ENCODE measurements at places on chromosomes 4 and X.
A peak's percentile ranks its signal among the peaks of the same experiment; 100 is the strongest.

DNA sequence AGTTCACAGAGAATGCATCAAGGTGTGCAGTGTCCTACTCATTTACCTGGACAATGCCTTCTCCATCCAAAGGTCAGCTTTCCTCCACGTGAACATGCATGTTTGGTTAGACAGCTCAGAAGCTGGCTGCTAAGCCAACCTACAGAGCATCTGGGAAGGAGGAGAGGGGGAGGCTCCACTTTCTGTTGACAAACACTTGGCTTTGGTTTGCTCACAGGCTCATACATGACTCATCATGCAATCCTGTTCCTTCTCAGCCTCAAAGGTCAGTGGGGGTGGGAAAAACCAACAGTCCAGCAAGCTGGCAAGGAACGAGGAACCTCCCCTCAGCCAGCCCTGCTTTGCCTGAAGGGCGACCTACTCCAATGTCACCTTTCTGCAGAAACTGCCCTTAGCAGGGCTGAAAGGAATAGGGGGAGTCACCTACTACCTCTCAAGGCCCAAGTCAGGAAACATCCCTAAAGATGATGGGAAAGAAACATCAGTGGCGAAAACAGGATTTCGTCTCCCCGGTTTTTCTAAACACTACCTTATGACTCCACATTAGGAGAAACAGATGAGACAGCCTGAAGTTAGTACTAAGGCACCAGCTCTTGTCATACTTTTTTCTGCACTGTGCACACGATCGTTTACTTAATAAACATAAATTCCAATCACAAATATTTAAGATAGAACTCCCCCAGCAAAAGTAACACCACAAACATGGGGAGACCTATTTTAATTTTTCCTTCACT lies 37.9 kb downstream of the RELL1 start:
- DNase-seq, result peak; percentile 89

- DNase-seq, result no peak
Observed at GRCh38 chrX:98380556-98380955, 1496.8 kb downstream of the RPA4 start.

DNA sequence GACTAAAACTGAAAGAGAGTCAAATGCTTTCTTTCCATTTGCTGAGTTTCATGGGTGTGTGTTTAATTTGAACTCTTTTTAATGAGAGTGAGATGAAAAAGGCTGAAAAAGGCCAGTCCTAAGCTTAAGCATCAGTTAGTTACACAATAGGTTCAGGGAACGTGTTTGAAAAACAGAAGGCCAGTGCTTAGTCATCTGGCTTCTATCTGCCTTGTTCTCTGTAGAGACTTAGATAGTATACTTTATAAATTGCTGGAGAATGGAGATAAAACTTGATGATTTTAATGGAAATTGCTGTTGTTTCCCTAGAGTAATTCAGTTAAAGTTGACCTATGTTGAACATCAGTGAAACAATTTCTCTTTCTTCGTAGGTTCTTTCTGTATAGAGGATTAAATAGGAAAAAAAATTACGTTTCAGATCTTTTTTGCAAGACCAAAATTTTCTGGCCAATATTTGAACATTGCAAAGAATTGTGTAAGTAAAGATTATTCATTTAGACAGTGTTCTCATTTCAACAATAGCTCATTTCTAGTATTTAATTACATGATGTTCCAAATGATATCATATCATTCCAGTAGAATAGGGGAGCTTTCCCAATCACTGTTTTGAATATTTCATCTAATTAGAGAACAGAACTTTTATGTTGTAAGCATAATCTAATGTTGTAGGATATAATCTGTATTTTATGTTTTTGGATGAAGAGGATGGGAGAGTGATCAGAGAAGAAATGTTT lies 1088.8 kb downstream of the ADGRL3 start:
- DNase-seq, result no peak

- DNase-seq, result no peak
Observed at GRCh38 chrX:145609951-145610511, 207.6 kb upstream of the SLITRK2 start.

DNA sequence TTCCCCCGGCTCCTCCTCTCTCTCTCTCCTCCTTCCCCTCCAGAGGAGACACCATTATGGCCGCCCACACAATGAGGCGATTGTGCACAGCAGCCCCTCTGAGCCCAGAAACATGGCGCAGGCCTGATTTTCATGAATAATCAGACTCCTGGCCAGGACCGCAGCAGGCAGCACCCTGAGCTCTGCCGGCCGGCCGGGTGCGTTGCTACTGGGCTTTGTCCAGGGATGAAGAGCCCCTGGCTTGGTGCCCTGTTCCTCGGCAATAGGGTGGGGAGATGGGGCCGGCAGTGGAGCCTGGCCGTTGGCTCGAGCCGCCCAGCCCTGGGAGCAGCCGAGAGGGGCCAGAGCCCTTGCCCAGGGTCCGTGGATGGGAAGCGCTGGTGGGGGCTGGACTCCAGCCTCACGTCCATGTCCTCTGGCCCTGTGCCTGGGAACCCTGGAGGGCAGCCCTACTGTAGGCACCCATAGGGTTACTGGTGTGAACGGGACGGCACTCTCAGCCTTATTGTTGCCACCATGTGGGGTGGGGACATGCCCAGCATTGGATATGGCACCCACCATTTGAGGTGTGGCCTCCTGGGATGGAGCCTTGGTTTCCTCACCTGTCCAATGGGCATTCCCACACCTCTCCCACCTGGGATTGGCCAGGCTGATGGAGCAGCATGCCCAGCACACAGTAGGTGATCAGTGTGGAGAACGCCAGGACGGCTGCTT lies 103.0 kb downstream of the SORCS2 start:
- peak; percentile 40 for DNase-seq

DNA sequence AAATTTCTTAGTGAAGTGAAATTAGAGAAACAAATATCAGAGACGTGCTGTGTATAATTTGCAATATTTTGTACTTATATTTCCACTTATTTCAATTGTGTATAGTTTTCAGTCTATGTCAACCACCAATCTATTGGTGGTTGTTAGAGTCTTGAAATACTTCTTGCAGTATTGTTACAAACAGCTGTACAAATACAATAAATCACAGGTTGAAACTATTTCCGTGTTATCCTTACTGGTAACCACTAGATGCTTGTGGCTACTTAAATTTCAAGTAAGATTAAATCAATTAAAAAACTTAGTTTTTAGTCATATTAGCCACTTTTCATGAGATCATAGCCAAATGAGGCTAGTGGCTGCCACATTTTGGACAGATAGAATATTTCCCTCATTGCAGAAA lies 520.5 kb downstream of the GBA3 start:
- no peak for DNase-seq

- peak; percentile 29 for DNase-seq
Observed at GRCh38 chrX:11381464-11381863, 88.3 kb downstream of the AMELX start.

- DNase-seq, result no peak
Observed at GRCh38 chr4:119490335-119490734, 138.3 kb downstream of the PDE5A start.

DNA sequence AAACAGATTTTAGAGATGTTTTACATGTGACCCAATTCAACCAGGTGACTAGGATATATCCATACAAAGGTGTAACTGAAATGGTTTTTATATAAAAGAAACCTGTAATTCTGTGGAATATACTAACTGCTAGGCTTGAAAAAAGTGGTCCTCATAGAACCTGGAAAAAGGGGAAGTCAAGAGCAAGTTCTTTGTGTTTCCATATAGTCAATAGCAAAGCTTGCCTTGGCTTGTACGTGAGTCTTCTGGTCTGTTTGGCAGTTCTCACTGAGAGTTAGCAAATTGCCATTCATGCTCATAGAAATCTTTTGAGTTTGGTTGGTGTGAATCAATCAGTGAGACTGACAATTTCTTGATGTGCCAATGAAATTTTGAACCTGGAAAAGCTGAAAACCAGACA lies 79.4 kb upstream of the SMIM10 start:
- no peak for DNase-seq

DNA sequence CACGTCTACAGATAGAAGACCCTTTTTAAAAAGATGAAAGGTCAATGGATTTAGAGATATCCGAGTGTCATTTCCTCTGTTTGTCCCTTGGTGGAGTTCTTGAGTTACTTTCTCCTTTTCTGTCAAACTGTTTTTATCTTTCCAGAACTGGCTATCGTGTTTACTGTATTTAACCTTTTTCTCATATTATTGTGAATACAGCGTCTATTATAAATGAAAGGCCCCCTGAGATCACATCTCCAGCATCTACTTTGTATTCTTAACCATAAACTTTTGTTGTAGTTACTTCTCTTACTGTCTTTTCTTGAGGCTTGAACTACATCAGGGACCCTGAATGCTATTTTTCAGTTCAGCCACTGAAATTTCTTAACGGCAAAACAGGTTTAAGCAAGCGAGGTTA lies 4.0 kb upstream of the PCDH7 start:
- DNase-seq, result peak; percentile 47

DNA sequence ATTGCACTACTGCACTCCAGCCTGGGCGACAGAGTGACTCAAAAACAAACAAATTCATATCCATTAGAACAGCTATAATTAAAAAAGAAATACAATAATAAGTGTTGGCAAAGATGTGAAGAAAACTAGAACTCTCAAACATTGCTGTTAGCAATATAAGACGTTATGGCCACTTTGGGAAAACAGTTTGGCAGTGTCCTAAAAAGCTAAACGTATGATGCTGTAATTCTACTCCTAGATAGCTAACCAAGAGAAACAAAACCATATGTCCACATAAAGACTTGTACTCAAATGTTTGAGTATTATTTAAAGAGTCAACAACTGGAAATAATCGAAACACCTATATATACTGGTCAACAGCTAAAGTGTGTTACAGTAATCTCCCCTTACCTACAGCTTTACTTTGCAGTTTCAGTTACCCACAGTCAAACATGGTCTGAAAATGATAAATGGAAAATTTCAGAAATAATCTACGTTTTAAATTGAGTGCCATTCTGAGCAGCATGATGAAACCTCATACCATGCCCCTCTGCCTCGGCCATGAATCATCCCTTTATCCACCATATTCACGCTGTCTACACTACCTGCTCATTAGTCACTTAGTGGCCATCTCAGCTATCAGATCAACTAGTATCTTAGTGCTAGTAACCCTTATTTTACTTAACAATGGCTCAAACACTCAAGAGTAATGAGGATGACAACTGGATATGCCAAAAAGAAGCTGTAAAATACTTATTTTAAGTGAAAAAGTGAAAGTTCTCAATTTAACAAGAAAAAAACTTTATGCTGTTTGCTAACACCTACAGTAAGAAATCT lies 4.9 kb downstream of the ELF2 start:
- DNase-seq, result peak; percentile 46

- no peak for DNase-seq
Observed at GRCh38 chrX:49878128-49878833, 1.0 kb upstream of the USP27X start.

GRCh38 chr4:78562687-78563086 lies 11.1 kb downstream of the ANXA3 start:
- DNase-seq, result no peak

- DNase-seq, result peak; percentile 15
Observed at GRCh38 chrX:101108284-101108683, 10.3 kb downstream of the CENPI start.

GRCh38 chrX:42772874-42773273 lies 5.1 kb downstream of the PPP1R2C start:
- no peak for DNase-seq

GRCh38 chr4:139266583-139267257 lies 13.3 kb downstream of the MGARP start:
- DNase-seq, result peak; percentile 81

DNA sequence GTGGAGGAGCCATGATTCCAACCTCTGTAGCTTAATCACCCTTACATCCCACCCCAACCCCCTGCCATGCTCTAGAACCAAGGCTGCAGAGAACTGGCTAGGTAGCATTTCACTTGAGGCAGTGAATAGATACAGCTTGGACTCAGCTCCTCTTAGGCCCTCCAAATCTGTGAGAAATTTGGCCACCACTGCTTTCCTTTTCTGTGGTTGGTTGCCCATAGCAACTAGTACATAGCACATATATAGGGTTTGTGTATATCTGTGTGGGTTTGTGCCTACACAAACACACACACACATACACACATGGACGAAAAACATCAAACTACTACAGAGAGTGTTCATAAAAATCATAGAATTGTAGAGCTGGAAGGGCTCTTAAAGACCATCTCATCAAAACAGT lies 52.0 kb upstream of the CCDC160 start:
- no peak for DNase-seq

DNA sequence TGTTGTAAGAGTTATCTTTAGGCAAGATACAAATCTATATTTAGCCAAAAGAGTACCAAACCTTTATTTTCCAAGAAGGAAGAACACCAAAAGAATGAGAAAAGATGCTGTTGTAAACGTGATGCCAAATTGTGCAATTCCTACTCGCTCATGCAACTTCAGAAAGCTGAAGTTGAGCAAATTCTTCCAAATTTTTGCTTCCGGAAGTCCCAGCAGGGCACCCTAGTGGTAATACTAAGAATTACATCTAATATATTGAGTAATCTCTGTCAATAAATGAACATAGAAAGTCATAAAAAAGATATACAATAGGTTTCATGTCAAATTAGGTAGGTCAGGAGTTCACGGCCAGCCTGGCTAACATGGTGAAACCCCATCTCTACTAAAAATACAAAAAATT lies 36.0 kb upstream of the SMARCAD1 start:
- no peak for DNase-seq

- no peak for DNase-seq
Observed at GRCh38 chrX:29299684-29300083, 712.4 kb downstream of the IL1RAPL1 start.

GRCh38 chrX:46117234-46117633 lies 428.0 kb downstream of the ZNF674 start:
- no peak for DNase-seq

GRCh38 chr4:187602339-187603092 lies 393.1 kb upstream of the ZFP42 start:
- peak; percentile 51 for DNase-seq

GRCh38 chrX:10482261-10482660 lies 138.1 kb downstream of the MID1 start:
- DNase-seq, result no peak

DNA sequence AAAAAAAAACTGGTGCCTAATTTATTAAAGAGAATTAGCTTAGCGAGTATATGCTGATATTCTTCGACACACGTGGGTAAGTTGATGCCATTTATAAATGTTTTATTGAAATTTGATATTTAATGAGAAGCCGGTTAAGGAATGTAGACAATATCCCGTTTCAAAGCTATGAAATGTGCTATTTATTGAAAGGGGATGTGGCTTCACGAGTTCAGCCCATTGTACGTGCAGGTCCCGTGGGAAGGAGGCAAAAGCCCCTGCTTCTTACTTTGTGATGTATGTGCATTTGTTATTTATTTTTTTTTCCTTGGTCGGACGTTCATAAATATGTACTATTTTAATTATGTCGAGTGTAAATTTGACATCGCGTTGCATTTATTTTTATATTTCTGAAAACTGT lies 20.2 kb downstream of the SHOX start:
- no peak for DNase-seq

Data from GM03348 (cell line).